ENCODE measurements at places on chromosomes 7 and 10. TPM values are rescaled to one million over a fixed set of nuclear protein-coding genes. Genes with fewer than 3 reads are reported as not detected.

- DNase-seq: no peak
- no peaks in the 10 kb centered on the region for H3K36me3 ChIP-seq
- H3K27me3 ChIP-seq: no peaks in the 10 kb centered on the region
- peaks cover 15% of the 10 kb centered on the region for H3K4me1 ChIP-seq
- peak overlapping the region; percentile 62 for H3K4me3 ChIP-seq
Measured at GRCh38 chr10:73647875-73648651, 6.8 kb upstream of the MYOZ1 start.

GRCh38 chr10:98720551-98720950 lies 273.8 kb upstream of the HPS1 start:
- H3K36me3 ChIP-seq: no peaks in the 10 kb centered on the region
- no peak for DNase-seq
- H3K27me3 ChIP-seq: no peaks in the 10 kb centered on the region
- no peak overlapping the region for H3K4me3 ChIP-seq
- no peaks in the 10 kb centered on the region for H3K4me1 ChIP-seq
- H3K27ac ChIP-seq: no peak overlapping the region

DNA sequence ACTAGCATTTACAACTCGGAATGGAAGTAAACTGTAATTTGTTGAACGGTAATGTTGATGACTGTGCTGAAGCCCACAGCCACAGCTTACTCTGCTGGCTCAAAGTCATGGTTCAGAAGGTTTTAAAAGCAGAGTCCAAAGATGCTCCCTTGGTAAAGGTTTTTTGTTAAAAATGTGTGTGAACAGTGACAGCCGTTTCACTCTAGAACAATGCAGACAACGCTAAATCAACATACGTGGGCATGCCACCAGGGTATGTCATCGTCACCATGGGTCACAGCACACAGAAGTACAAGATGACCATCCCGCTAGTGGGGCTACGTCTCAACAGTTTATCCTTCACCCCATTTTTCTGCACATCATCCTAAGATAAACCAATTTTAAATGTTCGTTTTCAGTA lies 106.5 kb upstream of the LANCL2 start:
- H3K4me3 ChIP-seq: no peak overlapping the region
- H3K27me3 ChIP-seq: peaks cover 3% of the 10 kb centered on the region
- no peak for DNase-seq
- no peak overlapping the region for H3K27ac ChIP-seq
- peaks cover 5% of the 10 kb centered on the region for H3K4me1 ChIP-seq

GIMAP8 gene
- under 0.01 TPM for total RNA-seq

ACTL6B gene
- not detected for total RNA-seq

GNB2 gene
- total RNA-seq: 85.2 TPM

EPHB6 gene
- 4.3 TPM for total RNA-seq

MYH16 gene
- not detected for total RNA-seq

CDHR3 gene
- 4.9 TPM for total RNA-seq

DNA sequence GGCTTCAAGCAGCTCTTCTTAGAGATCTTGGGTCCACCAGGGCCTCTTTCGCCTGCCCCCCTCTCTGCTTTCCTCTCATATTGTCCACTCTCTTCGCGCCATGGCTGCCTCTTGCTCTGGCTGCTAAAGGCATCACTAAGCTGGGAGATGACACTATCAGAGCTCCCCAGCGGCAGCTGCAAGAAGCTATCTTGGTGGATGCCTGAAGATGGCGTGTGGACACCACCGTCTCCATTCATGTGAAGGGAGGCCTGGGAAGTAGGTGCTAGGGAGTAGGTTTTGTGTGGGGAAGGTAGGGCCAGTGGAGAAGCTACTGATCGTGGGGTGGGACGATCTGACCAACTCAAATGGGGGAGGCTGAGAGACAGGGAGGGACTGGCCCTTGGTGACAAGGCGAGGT lies 45.9 kb upstream of the PDLIM1 start:
- peaks cover 20% of the 10 kb centered on the region for H3K4me1 ChIP-seq
- H3K4me3 ChIP-seq: no peak overlapping the region
- no peak overlapping the region for H3K27ac ChIP-seq
- H3K36me3 ChIP-seq: no peaks in the 10 kb centered on the region
- no peak for DNase-seq

CALHM1 gene
- not detected for total RNA-seq

DNA sequence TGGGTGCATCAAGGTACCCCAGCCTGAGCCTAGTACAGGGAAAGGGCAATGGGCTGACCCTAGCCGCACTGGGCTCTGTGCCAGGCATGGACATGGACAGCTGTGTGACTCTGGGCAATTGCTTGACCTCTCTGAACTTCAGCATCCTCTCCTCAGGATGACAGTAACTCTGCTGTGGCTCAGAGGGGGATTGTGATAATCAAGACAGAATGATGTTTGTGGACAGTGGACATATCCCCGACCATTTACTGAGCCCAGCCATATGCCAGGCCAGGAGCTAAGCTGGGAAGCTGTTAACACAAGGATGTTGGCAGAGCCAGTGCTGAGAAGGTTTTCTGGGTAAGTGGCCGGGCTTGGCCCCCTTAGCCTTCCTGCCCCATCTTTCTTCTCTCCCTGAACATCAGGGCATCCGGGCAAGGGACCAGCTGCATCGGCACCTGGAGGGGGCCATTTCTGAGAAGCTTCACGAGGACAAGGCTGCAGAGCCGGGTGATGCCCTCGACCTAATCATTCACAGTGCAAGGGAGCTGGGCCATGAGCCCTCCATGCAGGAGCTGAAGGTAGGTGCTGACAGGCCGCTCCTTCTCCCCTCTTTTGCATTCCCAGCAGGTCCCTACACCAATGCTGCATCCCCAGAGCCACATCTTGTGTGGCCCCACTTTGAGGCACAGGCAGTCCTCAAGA lies 3.5 kb downstream of the CYP26C1 start:
- no peaks in the 10 kb centered on the region for H3K4me1 ChIP-seq
- no peak overlapping the region for H3K4me3 ChIP-seq
- H3K36me3 ChIP-seq: no peaks in the 10 kb centered on the region
- H3K27me3 ChIP-seq: peaks cover 73% of the 10 kb centered on the region
- no peak overlapping the region for H3K27ac ChIP-seq

MPP7 gene
- total RNA-seq: 0.99 TPM

DNA sequence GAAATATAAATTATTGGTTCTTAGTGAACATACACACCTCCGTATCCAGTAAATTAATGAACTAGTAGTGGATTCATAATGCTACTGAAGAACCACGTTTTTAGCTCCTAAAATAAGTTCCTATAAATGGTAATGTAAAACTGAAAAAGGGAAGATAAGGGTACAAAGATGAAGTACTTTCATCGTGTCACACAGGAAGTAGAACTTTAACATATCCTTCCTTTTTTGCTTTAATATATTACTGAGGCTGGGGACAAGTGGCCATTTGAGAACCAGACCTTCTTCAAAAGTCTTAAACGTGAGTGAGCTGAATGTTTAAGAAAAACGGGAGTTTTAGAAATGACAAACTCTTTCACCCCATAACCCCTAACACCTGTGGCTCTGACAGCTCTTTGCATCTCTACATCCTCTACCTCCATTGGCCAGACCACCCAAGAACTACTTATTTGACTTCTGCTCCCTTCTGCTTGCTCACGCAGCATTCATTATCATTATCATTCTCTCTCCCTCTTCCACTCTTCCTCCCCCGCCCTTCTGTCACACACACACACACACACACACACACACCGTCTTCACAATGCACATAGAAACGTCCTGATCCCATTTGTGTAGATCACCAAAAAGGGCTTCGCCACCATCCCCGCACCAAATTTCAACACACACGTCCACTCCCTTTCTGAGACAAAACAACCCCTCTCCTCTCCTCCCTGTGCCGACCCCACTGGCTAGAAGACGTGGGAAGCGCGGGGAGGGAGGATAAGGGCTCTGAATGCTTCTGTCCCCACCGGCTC lies 677 bp downstream of the SKAP2 start:
- H3K4me1 ChIP-seq: peaks cover 2% of the 10 kb centered on the region
- peak overlapping the region; percentile 65 for H3K4me3 ChIP-seq
- H3K36me3 ChIP-seq: no peaks in the 10 kb centered on the region
- DNase-seq: peak; percentile 65
- peak overlapping the region; percentile 86 for H3K27ac ChIP-seq

ZNF92 gene
- total RNA-seq: 4.1 TPM

LIPM gene
- total RNA-seq: not detected

LOXL4 gene
- total RNA-seq: 52.6 TPM

DNA sequence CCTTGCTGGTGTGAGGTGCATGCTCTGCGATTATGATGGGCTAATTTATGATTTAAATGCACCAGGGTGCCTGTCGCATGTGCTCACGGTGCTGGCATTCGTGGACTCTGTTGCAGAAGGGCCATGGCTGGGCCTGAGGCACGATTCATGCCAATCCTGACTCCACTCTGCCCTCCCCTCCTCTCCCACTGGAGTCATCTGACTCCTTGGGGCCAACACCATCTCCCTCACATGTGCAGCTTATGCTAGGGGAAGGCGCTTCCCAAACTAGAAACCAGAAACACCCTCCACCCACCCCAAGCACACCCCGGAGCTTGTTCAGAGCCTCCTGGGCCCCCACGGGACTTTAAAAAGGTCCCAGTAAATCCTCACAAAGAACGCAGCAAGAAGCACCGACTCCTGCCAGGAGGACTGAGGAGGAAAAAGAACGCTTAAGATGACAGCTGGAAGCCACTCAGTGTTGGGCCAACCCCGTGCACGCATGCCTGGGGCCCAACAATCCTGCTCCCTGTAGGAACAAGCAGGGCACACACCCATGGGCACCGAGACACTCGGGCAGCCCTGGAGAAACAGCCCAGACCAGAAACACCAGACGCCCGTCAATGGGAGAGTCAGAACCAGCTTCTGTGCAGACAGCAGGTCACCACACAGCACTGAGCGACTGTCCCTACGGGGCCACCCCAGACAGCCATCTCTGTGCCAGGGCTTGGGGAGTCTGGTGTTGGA lies 14.1 kb downstream of the BRI3 start:
- DNase-seq: no peak
- H3K36me3 ChIP-seq: peaks cover 9% of the 10 kb centered on the region
- H3K27ac ChIP-seq: no peak overlapping the region
- no peak overlapping the region for H3K4me3 ChIP-seq
- no peaks in the 10 kb centered on the region for H3K27me3 ChIP-seq
- H3K4me1 ChIP-seq: no peaks in the 10 kb centered on the region

DNA sequence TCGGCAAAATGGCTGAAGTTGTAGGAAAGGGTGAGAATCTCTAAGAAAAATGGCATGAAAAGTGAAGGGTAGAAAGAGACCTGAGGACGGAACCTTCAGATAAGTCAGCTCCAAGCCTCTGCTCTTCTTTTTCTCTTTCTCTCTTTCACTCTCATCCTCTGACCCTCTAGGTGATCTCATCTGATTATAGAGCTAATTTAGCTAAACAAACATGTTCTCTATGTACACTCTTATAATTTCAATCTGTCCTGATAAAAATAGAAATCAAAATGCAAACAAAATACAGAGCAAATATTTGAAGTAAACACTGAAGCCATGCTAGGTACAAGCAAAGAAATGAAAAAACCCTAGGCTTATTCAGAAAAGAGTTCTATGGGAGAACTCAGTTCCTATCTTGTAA lies 14.4 kb upstream of the CUBN start:
- H3K4me3 ChIP-seq: no peak overlapping the region
- no peaks in the 10 kb centered on the region for H3K36me3 ChIP-seq
- H3K27ac ChIP-seq: no peak overlapping the region
- no peak for DNase-seq

DNA sequence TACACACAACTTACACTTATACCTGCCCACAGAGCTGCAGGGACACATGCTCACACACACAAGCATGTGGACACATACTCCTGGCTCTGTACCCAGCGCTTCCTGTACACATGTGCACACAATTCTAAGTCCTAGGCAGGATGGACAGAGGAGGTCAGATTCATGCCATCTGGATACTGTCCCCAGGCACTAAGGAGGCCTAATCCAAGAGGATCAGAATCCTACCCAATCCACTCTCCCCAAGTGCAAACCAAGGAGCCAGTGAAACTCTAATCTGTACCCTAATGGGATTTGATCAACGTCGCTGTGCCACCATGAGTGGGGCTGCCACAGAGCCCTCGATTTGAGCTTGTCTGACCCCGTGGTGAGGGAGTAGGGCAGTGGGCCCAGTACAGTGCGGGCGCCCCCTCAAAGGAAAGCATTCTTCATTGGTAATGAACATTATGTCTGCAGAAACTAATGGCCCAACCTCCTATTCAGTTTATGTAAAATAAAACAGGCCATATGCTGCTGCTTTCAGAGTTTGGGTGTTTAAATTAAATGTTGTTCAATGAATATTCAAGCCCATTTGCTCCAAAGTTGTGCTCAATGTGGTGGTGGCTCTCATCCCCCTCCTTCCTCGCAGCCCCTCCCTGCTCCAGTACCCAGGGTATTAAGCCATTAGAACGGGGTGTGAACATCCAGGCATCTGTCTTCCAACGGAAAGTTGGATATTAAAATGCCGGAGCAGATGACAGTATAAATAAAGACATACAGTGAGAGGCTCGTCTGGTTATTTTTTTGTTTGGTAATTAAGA lies 26.4 kb downstream of the RPS24 start:
- no peak for DNase-seq
- H3K4me1 ChIP-seq: no peaks in the 10 kb centered on the region
- no peak overlapping the region for H3K27ac ChIP-seq
- no peaks in the 10 kb centered on the region for H3K36me3 ChIP-seq
- no peaks in the 10 kb centered on the region for H3K27me3 ChIP-seq

ZNF398 gene
- 7.3 TPM for total RNA-seq

LRRC4 gene
- total RNA-seq: 0.33 TPM

GRCh38 chr10:104429846-104430245 lies 76.2 kb downstream of the CFAP58 start:
- no peaks in the 10 kb centered on the region for H3K27me3 ChIP-seq
- no peak overlapping the region for H3K27ac ChIP-seq

GRCh38 chr7:47795631-47796030 lies 152.6 kb downstream of the PKD1L1 start:
- no peaks in the 10 kb centered on the region for H3K27me3 ChIP-seq
- DNase-seq: peak; percentile 99
- H3K36me3 ChIP-seq: no peaks in the 10 kb centered on the region
- peaks cover 10% of the 10 kb centered on the region for H3K4me1 ChIP-seq

ZNF138 gene
- 3.9 TPM for total RNA-seq

SEMA3E gene
- total RNA-seq: 2.0 TPM
